Astrocyte (in vitro differentiated cells and primary cell): ENCODE measurements at places on chromosomes 3 and 15. TPM values are rescaled to one million over a fixed set of nuclear protein-coding genes. Genes with fewer than 3 reads are reported as not detected.
A peak's percentile ranks its signal among the peaks of the same experiment; 100 is the strongest.

DNA sequence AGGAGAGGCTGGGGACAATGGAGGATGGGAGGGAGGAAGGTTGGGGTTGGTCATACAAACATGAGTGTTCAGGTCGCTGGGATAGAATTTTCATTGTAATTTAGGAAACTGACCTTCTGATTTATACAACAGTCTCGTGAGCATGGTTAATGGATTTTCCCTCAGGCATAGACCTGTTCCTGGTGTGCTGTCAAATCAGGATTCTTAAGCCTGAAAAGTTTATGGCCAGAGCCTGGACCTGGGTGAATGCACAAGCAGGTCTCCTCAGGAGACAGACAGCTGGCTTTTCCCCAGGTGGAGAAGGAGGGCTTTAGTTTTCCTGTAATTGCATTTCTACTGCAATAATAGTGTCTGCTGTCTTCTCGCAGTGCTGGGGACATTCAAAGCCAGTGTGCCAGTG is 338.0 kb downstream of the SHQ1 start:
- no peak for DNase-seq

The CTXN2 gene
- total RNA-seq = not detected in 2 replicates

The NAA50 gene
- 141 and 151 TPM in 2 replicates for total RNA-seq

- no peak for DNase-seq
Measured at GRCh38 chr15:91075739-91076138, 24.3 kb upstream of the SV2B start.

GRCh38 chr3:112632596-112632995 is 8.3 kb downstream of the CCDC80 start:
- no peak for DNase-seq

DNA sequence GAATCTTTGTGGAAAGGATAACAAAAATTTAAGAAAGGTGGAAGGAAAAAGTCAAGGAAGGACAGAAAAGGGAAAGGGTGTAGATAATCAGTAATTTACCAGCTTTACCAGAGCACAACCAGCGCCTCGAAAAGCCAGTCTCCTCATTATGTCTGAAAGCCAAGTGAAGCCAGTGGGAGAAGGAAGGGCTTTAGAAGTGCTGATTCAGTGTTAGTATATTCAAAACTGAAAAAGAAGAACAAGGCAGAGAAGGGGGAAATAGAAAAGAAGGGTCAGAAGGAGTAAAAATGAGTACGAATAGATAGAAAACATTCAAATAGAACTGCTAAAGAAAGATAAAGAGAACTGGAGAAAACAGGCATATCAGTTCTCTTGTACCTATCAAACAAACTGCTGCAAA is 4.1 kb downstream of the PBRM1 start:
- DNase-seq = no peak

- no peak for DNase-seq
Measured at GRCh38 chr15:99485153-99485961, 80.4 kb upstream of the MEF2A start.

- peak; percentile 65 for DNase-seq
Measured at GRCh38 chr3:49199239-49199899, 28.0 kb downstream of the KLHDC8B start.

DNA sequence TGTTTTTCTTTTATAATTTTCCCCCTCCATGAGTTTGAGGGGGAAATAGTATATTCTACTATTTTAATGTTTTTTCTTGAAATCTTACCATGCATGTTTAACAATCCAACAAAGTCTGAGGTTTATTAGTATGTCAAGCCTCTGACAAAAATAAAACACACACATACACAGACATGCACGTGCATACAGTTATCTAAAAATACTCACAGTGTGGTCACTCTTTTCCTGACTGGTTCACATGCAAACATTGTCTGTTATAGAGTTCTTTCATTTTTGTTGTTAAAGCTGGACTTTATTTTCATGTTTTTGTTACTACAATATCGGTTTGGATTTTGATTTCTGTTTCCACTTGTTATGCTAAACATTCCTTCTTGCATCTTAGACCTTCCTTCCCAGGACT is 236.6 kb downstream of the MFSD1 start:
- DNase-seq = no peak

The ROBO1 gene
- total RNA-seq = 71.7 and 94.2 TPM in 2 replicates

GRCh38 chr3:97940034-97940433 is 32.2 kb downstream of the RIOX2 start:
- no peak for DNase-seq

- no peak for DNase-seq
Measured at GRCh38 chr3:31230425-31231223, 302.1 kb upstream of the STT3B start.

- DNase-seq = peak; percentile 13
Measured at GRCh38 chr3:193744048-193744821, 151.2 kb downstream of the OPA1 start.

- DNase-seq = no peak
Measured at GRCh38 chr15:39605146-39605545, 24.3 kb downstream of the THBS1 start.

The LXN gene
- 18.1 and 24.0 TPM in 2 replicates for total RNA-seq

DNA sequence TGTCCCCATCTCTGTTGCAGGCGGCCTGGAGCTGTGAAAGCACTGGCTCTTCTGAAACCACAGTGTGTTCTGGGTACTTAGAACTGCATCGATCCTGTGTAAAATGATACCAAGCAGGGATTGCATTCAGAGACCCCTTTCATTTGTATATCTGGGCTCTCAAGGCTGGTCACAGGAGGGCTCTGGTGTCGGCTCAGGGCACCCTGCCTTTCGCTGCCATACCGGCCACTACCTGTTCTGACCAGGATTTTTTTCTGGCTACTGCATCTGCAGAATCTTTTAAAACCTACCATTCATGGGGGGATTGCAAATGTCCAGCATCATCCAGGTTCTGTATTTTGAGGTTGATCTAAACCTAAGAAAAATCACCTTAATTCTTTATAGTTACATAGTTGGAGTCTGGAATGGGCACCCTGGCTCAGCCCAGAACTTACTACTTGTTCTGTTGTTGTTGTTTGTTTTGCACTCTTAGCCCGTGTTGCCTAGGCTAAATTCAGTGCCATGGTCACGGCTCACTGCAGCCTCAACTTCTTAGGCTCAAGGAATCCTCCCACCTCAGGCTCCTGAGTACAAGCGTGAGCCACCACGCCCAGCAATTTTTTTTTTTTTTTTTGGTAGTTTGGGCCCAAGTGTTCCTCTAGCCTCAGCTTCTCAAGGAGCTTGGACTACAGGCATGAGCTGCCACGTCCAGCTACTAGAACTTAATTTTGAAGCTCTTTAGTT is 52.7 kb downstream of the TRIM71 start:
- no peak for DNase-seq

The ZCWPW2 gene
- total RNA-seq = 0.57 and 1.0 TPM in 2 replicates
